ENCODE measurements at places on chromosomes 13 and 19.

- no peak for DNase-seq
Observed at GRCh38 chr19:21454901-21455300, 50.5 kb upstream of the ZNF429 start.

- DNase-seq = no peak
Observed at GRCh38 chr19:6833166-6833790, 54.1 kb upstream of the ADGRE1 start.

DNA sequence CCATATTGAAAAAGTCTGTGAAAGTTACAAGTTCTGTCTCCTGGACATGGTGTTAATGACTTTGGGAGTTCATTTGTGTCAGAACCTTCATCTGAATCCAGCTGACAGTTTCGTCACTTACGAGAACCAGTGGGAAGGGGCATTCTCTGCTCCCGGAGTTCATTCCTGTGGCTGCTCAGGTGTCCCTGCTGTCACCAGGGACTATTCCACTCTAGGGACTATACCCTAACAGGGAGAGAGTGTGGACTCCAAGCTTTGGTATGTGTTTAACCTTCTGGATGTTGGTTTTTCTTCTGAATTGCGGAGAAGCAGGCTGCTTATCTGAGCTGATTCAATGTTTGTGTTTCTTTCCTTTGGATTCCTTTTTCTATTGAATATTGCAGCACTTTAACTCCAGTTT, 12.4 kb upstream of the ZNF709 start:
- no peak for DNase-seq

- DNase-seq = no peak
Observed at GRCh38 chr13:73072239-73072900, 13.6 kb downstream of the KLF5 start.

- no peak for DNase-seq
Observed at GRCh38 chr19:17739121-17739875, 12.0 kb upstream of the FCHO1 start.

DNA sequence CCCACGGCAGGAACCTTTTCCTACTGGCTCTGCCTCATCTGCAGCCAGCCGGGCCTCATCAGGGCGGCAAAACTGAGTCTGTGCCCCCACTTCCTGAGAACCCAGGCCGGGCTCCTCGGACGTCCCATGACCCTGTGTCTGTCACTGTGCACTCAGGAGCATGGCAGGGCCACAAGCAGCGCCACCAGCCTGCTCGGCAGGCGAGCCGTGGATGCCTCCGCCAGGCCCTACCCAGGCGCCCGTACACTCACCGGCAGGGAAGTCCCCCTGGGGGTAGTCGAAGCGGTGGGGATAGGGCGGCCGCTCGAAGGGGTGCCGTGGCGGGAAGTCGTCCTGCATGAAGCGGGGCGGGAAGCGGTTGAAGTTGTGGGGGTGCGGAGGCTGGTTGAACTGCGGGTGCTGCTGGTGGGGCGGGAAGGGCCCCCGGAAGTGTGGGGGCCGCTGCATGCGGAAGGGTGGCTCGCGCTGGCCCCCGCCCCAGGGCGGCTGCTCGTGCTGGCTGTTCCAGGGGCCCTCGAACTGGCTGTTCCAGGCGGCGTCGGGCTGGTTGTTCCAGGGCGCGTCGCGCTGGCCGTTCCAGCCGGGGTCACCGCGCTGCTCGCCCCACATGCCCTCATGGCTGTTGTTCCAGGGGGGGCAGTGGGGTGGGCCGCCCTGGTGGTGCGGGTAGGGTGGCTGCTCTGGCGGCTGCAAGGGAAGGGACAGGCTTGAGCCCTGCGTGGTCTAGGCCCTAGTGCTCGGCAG, 17.1 kb downstream of the CHERP start:
- no peak for DNase-seq

- DNase-seq = no peak
Observed at GRCh38 chr13:36822785-36823184, 3.8 kb downstream of the RFXAP start.

- DNase-seq = no peak
Observed at GRCh38 chr19:17893766-17894165, 22.0 kb downstream of the SLC5A5 start.

GRCh38 chr13:34159946-34160345, 342.0 kb downstream of the RFC3 start:
- DNase-seq = no peak

DNA sequence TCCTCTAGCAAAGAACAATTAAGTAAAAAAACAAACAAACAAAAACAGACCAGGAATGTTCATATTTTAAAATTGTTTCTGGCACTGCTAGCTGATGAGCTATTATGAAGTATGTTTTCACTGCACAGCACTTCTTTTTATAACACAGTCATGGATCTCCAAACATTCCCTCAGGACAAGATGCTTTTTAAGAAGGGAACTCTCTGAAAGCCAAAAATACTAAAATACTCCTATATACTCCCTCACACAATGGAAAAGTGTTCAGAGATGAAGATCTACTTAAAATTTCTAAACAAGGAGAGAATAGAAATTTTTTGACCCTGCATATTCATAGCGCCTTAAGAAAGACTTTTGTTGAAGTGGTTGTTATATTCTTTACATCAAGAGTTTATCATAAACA, 926.8 kb downstream of the DIAPH3 start:
- DNase-seq = no peak

- DNase-seq = no peak
Observed at GRCh38 chr13:42653679-42654078, 79.7 kb downstream of the TNFSF11 start.

DNA sequence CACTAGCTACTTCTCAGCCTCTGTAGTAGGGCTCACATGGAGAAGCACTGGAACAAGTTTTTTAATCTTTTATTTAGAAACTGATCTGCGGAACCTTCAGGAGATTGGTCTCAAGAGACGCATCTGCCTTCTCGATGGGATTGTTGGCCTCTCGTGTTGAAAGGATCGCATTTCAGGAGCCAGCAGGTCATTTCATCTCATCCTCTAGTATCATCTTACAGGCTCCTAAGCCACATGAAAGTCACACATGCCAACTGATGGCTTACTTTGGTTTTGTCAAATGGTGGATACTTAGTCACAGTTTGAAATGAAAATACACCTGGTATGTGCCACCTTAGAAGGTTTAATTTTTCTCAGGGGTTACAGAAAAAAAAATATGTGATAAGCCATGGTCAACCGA, 1703.6 kb downstream of the EFNB2 start:
- DNase-seq = no peak

DNA sequence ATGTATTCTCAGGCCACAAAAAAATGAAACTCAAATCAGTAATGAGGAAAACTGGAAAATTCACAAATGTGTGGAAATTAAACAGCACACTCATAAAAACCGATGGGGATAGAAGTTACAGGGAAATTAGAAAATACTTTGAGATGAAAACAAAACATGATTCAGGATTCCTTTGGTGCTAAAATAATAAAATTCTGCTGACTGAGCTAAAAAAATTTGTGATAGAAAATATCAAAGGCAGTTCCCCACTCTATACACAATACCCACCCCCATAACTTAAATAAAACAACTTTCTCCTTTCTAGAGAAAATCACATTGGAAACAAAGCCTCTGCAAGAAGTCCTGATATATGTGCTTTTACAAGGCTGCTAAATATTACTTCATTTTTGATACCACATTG, 1.6 kb upstream of the ZNF233 start:
- DNase-seq = no peak

- DNase-seq = no peak
Observed at GRCh38 chr19:11264452-11265176, 2.3 kb upstream of the DOCK6 start.

DNA sequence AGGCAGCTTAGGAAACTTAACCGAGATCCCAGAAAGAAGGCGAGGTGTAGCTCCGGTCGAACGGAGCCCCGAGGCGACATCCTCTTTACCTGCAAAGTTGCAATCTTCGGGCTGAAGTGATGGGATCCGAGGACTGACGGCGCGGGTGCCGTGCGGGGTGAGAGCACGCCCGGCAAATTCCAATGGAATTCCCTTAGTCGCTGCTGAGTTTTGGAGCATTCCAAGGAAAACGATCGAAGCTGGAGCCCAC, 141 bp downstream of the TRPC4 start:
- no peak for DNase-seq

Data from CD4-positive, alpha-beta T cell treated with Interleukin-2 at 100 ng/mL for 4 hours (primary cell).